ENCODE measurements at places on chromosomes 12 and 14. TPM values are rescaled to one million over a fixed set of nuclear protein-coding genes. Genes with fewer than 3 reads are reported as not detected.
A peak's percentile ranks its signal among the peaks of the same experiment; 100 is the strongest.

DNA sequence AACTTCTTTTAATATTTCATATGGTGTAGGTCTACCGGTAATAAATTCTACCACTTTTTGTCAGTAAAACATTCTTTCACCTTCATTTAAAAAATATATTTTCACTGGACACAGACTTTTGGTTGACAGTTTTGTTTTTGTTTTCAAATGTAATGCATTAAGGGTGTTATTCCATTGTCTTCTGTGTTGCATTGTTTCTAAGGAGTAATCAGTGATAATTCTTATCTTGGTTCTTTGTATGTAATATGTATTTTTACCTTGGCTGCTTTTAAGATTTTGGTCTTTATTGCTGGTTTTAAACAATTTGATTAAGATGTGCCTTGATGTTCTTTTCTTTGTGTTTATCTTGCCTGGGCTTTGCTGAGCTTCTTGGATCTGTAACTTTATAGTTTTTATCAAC is 4.1 kb downstream of the MAP1LC3B2 start:
- no peak for DNase-seq

The ACOT4 gene
- total RNA-seq: 2.7 TPM

The RD3L gene
- total RNA-seq: not detected

- no peak for DNase-seq
Measured at GRCh38 chr12:5514016-5514415, 82.1 kb downstream of the NTF3 start.

The CRADD gene
- 12.7 TPM for total RNA-seq

- DNase-seq: no peak
Measured at GRCh38 chr12:102064476-102064875, 2.7 kb upstream of the WASHC3 start.

DNA sequence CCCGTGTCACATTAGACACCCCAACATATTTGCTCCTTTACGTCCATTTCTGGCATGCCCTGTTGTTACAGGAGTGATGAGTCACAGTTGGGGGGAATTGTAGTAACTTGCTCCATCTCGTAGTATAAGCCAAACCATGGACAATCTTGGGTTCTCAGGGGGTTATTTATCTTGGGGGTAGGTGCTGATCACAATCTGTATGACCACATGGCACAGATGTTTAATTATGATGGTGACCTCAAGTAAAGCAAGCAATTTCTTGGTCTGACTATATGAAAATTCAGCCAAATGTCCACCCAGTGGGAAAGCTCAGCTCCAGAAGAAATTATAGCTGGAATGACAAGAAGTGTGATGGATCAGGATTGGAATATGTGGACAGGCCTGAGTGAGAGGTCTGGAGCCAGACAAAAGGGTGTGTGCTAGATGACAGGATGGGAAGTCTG is 32.1 kb upstream of the STON2 start:
- DNase-seq: no peak

The KRT74 gene
- total RNA-seq: not detected

GRCh38 chr14:95309261-95310051 is 10.3 kb downstream of the CLMN start:
- DNase-seq: no peak

GRCh38 chr14:92589213-92589852 is 75.8 kb downstream of the RIN3 start:
- peak; percentile 35 for DNase-seq

The MANSC1 gene
- 1.8 TPM for total RNA-seq

DNA sequence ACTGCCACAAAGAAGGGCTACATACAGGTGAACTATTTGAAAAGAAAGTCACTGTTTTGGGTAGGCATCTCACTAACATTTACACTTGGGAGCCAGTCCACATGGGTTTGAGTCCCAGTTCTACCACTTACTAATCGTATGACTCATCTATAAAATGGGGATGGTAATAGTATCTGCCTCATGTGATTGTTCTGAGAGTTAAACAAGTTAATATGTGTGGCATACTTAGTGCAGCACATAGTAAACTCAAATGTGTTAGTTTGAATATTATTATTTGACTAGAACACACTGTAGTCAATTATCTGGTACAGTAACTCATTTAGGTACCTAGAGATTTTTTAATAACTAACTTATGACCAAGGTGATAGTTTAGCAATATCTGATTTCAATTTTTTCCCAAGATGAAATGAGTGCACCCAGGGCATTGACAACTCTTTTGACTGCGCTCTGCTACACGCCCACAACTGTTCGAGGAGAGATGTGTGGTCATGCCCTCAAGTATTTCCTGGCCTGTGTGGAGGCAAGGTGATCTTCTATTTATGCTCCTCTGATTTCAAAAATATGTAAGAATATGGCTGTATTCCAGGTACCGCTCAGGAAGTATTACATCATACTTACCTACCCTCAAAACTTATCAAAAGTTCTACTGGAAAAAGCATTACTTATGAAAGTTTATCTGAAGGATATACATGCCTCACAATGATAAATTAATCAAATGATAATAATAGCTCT is 210.6 kb upstream of the EGLN3 start:
- no peak for DNase-seq

The KRT72 gene
- total RNA-seq: not detected

GRCh38 chr14:91396959-91397815 is 20.4 kb downstream of the CCDC88C start:
- no peak for DNase-seq

DNA sequence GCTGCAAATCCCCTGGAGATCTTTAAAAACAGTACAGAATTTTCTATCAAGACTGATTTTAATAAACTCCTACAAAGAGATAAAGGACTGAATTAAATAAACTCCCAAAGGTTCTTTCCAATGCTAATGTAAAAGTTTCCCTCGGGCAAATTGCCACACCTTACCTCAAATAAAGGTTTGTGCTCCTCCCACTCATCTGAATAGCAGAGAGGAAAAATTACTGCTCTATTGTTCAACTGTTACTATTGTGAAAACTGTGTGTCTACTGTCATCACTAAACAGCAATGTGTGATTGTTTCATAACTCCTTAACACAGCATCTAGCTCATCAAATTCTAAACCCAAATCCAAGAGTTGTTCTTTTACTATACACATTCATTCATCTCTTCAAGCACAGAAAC is 3.2 kb downstream of the SPTLC2 start:
- peak; percentile 58 for DNase-seq

- peak; percentile 51 for DNase-seq
Measured at GRCh38 chr12:9064815-9065606, 50.7 kb downstream of the A2M start.

- DNase-seq: no peak
Measured at GRCh38 chr14:91977884-91978283, 30.4 kb upstream of the FBLN5 start.

GRCh38 chr12:103571286-103571685 is 15.8 kb upstream of the STAB2 start:
- DNase-seq: no peak

- DNase-seq: peak; percentile 71
Measured at GRCh38 chr12:119804011-119804641, 73.0 kb downstream of the CIT start.

DNA sequence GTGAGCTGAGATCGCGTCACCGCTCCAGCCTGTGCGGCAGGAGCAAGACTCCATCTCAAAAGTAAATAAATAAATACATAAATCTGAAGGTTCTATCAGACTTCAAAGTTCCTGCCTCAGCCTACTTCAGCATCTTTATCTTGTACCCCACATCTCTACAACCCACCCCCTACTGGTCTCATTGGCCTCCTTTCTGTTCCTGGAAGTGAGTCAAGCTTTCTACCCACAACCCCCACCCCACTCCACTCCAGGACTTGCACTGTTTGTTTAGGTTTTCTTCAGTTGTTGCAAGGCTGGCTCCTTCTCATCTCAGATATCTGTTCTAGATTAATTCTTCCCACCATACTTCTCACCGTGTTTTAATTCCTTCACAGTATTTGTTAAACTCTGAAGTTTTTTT is 714 bp upstream of the PSMC6 start:
- DNase-seq: peak; percentile 37

- DNase-seq: peak; percentile 82
Measured at GRCh38 chr14:51453869-51454268, 197.8 kb upstream of the FRMD6 start.

GRCh38 chr12:101566318-101566717 is 28.5 kb upstream of the MYBPC1 start:
- DNase-seq: peak; percentile 3

- peak; percentile 59 for DNase-seq
Measured at GRCh38 chr12:11630046-11630706, 19.3 kb upstream of the ETV6 start.

The TMEM229B gene
- total RNA-seq: 0.69 TPM

DNA sequence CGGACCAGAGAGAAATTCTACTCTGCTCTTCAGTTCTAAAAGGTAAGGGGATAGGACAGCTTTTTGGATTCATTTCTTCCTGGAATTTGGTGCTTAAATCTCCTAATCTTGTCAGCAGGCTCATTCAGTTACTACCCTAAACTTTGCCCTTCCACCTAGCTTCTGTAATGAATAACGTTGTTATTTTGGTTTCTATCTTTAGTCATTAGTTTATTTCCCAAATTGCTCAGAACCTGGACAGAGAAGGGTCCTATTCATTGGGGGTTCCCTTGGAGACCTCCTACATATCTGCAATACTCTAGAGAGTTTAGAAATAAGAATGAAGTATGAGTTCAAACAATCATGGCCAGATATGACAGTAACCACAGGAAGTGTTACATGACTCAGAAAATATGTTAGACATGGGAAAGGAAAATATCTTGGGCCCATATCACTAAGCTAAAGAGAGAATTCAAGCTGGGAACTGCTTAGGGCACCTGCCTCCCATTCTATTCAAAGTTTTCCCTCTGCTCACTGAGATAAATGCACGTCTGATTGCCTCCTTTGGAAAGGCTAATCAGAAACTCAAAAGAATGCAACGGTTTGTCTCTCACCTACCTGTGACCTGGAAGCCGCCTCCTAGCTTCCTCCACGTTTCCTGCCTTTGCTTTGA is 87.9 kb downstream of the GAS2L3 start:
- DNase-seq: no peak

DNA sequence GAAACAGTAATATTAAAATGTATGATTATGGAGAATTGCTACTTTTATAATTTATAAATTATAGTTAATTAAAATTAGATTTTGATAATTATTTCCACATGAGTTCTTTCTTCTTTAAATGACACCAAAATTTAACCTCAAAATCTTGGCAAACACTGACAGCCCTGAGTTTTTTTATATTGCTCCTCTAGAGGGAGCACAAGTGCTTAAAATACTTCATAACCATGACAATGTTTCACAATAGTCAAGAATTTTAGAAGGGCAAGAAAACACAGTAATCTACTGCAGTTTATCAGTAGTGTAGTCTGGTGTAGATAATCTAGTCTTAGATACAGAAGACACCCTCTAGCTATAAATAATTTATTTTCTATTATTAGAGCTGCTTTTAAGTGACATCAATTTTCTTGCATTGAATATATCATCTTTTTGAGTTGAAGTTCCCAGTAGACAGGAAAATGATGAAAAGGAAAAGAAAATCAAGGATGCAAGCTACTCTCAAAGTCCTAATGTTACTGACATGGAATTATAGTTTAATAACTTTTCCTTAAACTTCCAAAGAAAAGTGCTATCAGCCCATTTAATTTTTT is 14.3 kb upstream of the PTGER2 start:
- peak; percentile 75 for DNase-seq

- no peak for DNase-seq
Measured at GRCh38 chr12:44296624-44297197, 460.8 kb downstream of the TMEM117 start.

The PPP1R1A gene
- total RNA-seq: 4.0 TPM

DNA sequence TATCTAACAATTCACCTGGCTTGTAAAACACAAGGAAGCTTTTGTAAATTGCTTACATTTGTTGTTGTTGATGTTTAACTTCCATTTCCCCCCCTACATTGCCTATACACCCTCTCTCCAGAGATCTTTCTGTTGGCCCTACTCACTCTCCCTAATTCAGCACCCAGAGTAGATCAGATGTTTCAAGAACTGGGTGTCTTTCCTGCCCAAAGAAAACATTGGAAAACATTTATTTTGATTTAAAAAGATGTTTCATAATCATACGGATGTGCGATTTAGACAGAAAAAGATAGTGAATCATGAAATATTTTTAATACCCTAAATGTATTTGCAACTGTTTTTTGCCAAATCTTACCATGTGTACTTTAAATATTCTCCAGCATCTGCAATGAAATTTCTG is 446.4 kb upstream of the RGS6 start:
- DNase-seq: no peak

GRCh38 chr12:47707905-47708543 is 2.2 kb upstream of the RPAP3 start:
- DNase-seq: no peak

GRCh38 chr12:92560713-92561542 is 141.9 kb upstream of the PLEKHG7 start:
- peak; percentile 59 for DNase-seq

The DPPA3 gene
- not detected for total RNA-seq

GRCh38 chr14:94123296-94123695 is 6.1 kb downstream of the IFI27L2 start:
- no peak for DNase-seq

The TTC5 gene
- total RNA-seq: 26.4 TPM

DNA sequence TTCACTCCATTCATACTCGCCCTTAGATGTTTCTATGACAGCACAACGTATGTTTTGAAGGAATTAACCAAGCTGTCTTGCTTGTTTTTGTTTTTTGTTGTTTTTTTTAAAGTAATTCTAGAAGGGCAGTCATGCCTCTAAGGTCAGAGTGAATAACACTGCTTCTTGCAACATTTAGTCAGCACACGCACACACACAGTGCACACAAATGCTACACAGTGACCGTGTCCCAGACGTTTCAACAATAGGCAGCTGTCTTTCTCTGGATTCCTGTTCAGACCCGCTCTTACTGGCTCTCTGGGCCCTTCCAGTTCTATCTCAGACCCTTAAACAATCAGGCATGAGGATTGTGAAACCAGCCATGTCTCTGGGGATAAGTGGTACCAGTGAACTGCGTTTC is 351.0 kb upstream of the FKBP4 start:
- DNase-seq: no peak

GRCh38 chr14:30214461-30215090 is 286.9 kb upstream of the PRKD1 start:
- DNase-seq: peak; percentile 81

GRCh38 chr14:53108292-53109104 is 44.6 kb downstream of the DDHD1 start:
- no peak for DNase-seq

The TTC9 gene
- 4.0 TPM for total RNA-seq

The SH2B3 gene
- 20.8 TPM for total RNA-seq

DNA sequence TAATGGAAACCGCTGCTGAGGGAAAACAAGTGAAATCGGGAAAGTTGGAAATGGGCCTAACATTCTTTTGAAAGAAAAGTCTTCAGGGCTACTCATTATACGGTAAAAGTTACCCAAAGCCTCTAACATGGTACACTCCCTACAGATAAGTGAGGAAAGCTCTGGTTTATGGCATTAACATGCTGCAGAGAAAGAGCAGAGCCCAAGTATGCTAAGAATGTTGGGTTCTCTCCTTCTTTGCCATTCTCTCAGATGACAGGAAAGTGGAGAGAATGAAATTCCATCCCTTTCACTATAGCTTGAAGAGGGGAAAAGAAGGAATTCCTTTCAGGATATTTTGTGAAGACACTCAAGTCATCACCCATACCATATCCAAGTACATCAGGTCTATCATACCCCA is 348.0 kb downstream of the SEC23A start:
- no peak for DNase-seq

Measured in renal cortical epithelial cell (primary cell).